ENCODE measurements at places on chromosomes 16 and 17.
A peak's percentile ranks its signal among the peaks of the same experiment; 100 is the strongest.

- DNase-seq: no peak
Observed at GRCh38 chr17:36722121-36722902, 120.9 kb downstream of the MRM1 start.

DNA sequence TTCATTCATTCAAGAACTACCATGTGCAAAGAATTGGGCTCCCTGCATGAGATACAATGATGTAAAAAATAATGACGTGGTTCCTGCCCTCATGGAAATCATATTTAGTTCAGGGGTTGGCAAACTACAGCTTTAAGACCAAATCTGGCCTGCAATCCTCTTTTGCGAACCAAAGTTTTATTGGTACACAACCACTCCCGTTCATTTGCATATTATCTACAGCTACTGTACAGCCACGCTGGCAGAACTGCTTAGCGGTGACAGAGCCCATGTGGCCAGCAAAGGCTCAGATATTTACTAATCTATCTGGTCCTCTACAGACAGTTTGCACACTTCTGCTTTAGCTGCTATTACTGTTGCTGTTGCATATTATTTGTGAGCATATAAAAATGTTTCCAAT lies 167.7 kb downstream of the XYLT1 start:
- DNase-seq: no peak

DNA sequence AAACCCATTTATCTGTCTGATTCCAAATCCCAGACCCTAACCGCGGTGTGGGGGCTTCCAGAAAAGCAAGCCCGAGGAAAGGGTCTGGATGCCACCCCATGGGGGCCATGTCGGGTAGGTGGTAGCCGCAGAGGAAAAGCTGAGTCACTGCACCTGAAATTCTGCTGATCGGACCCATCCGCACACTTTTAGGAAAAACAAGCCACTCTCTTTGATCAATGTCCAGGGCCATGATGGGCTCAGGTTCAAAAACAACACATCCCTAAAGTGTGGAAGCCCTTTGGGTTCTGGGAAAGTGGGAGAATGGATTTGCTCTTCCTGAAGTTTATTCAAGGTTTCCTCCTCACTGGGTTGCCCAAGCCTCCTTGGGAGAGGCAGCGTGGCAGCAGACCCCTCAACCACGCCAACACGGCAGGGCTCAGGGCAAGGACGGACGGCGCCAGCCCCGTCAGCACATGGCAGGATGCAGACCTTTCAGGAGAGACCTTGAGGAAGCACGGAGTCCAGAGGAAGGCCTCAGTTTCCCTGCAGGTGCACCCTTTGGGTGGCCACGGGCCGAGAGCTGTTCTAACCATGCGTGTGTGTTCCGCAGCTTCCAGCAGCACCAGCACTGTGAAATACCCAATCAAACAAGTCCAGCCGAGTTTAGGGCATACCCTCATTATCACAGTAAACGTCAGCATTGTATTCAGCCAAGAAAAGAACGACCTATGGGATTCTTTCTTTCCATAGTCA lies 367.0 kb downstream of the FOXL1 start:
- no peak for DNase-seq

- no peak for DNase-seq
Observed at GRCh38 chr17:45146166-45146565, 2.1 kb upstream of the HEXIM1 start.

- no peak for DNase-seq
Observed at GRCh38 chr16:90078579-90078895, 1.4 kb upstream of the PRDM7 start.

DNA sequence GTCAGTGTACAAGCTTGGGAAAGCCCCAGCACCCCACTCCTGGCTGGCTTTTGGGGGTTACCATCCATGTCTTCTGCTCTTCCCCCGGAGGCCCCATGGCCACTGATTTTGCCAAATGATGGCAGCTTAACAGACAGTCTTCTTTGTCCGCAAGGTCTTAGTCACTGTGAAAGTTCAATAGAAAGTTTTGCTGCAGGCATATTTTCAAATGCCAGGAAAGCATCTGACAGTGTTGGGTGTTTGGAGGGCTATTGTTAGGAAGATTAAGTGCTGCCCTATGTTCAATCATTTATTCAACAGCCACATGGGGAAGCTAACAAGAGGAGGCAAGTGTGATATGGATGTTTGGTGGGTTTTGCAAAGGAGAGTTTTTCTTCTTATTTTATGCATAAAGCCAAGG lies 122.4 kb downstream of the TOX3 start:
- no peak for DNase-seq

GRCh38 chr16:5551909-5552308 lies 454.3 kb upstream of the EEF2KMT start:
- DNase-seq: no peak

DNA sequence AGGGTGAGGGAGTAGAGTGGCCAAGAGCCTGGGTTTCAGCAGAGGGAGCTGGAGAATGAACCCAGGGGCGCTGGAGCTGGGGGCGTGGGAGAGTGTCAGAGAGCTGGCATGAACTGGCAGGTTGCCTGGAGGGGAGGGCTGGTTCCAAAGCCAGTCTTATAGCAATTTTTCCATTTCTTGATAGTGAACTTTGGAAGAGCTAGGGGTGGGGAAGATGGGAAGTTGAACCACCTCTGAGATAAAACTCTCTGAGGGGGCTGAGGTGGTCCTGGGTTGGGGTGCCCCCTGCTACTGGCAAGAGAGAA lies 36.9 kb downstream of the ADGRG5 start:
- DNase-seq: no peak

GRCh38 chr16:71507061-71507460 lies 17.9 kb upstream of the ZNF19 start:
- no peak for DNase-seq

- DNase-seq: peak; percentile 49
Observed at GRCh38 chr17:82257473-82257872, 16.0 kb downstream of the CSNK1D start.

DNA sequence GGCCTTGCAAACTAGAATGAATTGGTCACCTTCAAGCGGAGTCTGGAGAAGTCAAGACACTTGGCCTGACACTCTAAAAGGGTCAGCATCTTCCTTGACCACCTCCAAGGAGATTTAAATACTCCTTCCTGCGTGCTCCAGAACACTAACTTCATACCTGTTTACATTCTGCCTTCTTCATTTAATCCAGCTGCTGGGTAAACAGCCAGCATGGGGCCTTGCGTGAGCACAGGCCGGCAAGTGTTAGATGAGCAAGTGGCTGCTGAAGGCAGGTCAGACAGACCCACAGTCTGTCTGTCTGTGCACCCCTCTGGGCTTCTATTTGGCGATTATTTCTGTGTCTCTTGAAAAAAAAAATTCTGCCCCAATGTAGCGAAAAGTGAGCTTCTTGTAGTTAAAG lies 153.8 kb downstream of the MSI2 start:
- DNase-seq: no peak

GRCh38 chr16:51968749-51969148 lies 578.2 kb downstream of the TOX3 start:
- DNase-seq: peak; percentile 25

DNA sequence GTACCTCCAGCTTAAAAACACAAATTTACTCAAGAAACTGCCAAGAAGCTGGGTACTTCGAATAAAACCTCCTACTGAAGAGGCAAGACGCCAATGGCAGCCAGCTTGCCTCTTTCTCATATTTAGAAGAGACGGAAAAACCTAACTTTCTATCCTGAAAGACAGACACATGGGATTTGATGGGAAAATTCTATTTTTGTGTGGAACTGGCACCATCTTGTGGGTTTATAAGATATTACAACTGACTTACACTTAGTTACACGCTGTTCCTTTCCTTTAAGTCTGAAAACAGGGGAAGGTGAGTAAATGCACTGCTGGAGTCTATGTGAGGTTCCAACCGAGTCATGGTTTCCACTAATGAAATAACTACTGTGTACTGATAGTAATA lies 10.3 kb downstream of the ZNF18 start:
- DNase-seq: peak; percentile 75

GRCh38 chr17:3762922-3763776 lies 37.8 kb downstream of the ITGAE start:
- no peak for DNase-seq

DNA sequence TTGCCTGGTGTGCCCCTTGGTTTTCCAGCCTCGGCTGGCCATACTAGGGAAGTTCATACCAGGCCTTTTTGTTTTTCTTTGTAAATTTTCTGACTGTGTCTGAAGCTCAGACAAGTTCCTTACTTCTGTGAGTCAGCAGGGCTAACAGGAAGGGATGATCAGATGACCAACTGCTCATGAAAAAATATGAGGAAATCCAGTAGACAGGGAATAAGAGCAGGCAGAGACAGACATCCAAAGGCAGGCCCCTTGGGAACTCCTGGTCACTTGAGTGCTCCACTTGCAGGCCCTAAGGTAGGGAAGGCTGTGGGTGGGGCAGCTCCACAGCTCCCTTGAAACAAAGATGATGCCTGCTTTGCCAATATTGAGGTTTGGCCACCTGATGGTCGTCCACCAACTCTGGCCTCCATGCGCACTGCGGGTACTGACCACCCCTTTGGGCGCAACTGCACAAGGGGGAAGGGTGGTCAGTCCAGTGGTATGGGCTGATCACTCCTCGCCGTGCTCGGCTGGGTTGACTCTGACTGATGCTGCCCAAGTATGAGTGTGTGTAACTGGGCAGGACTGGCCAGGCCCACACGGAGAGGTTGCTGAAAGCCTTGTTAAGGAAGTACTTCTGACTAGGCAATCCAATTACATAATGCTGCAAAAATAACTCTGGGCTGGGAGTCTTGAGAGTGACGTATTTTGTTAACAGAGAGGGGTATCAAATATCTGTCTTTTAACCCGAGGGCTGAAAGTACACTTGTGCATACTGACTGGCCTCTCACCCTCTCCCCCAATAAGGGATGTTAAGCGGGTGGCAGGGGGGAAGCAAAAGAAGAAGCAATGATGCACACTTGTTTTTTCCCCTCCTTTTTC lies 20.8 kb upstream of the ZFHX3 start:
- DNase-seq: peak; percentile 99

- DNase-seq: no peak
Observed at GRCh38 chr17:69692171-69692570, 277.7 kb downstream of the MAP2K6 start.

All from cardiac fibroblast (primary cell).